ENCODE measurements at places on chromosomes 5 and 9.

DNA sequence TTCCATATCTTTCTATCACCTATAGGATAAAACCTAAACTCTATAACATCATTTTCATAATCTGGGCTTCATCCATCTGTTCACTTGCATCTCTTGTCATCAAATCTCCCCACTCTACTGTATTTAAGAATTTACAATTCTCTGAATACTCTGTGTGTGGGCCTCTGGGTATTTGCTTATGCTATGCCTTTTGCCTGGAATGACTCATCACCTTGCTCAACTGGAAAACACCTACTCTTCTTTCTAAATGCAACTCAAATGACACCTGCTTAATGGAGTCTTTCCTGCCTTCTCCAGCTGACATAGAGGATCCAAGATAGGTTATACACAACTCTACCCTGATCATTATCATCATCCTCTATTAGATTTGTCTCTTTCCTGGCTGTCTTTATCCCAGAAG is 421.7 kb downstream of the SPATA31D1 start:
- no peak for DNase-seq

DNA sequence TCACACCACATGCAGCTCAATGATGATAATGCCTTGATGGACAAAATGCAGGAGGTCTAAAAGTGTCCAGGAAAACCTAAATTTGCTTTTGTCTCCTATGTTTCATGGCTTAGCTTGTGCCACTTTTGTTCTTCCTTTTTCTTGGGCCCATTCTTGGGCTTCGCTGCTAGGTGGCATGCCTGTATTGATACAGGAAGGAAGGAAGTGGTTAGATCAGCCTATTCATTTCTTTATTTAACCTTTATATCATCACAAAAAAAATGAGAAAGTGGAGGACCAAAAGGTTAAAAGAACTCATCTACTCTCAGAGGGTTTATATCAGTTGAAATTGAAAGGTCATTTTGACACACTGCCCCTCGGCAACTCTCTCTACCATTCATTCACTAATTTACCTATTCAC is 260.2 kb downstream of the ARHGAP26 start:
- no peak for DNase-seq

- no peak for DNase-seq
Measured at GRCh38 chr5:159224471-159224870, 15.1 kb upstream of the RNF145 start.

DNA sequence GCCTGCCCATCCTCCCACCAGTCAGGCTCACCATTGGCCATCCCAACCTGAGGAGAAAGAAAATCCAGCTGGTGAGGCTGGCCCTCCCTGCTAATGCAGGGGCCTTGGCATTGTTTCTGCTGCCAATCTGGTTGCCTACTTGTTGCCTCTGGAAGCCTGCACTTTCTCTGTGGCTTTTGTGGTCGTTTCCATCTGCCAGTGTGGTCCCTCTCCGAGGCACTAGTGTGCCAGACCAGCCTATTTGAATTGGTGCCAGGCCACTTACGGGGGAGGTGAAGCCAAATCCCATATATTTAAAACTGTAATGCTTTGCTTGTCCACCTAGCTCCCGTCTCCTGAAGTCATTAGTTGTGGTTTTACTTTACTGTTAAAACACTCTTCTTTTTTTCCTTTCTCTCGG is 213.4 kb upstream of the ADAMTSL1 start:
- no peak for DNase-seq

- no peak for DNase-seq
Measured at GRCh38 chr9:86359151-86359879, 5.1 kb upstream of the TUT7 start.

DNA sequence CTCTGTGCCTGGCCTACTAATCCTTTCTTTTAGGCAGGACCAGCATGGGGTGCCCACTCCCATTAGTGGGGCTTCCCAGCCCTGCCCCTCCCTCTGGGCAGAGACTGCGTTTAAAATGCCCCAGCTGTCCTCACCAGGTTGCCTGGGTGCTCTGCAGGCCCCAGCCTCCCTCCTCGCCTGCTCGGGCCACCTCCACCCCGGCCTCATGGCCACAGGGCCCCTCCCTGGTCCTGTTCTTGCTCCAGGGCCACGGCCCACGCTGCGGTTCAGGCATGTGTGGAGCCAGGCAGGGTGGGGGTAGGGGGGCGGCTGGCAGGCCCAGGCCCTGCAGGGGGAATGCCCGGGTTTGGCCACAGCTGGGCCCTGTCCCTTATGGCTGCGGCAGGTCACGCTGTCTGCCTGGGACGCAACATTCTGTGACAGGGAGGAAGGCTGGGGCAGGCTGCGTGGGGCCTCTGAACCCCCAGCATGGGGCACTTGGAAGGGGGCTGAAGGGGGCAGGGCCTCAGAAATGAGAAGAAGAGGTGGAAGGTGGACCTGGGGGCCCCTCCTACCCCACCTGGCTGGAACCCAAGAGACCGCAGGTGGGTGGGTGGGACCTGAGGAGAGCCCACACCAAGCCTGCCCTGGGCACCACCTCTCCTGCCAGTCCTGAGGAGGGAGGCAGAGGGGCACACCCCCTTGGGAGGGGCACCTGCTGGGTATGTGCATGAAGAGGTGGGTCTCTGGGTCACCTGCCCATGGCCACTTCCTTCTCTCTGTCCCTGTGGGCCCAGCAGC is at the start of gene LCN12:
TSS of gene LCN12 (plus strand) at position 733 of the 780 bp plus-strand sequence. CDS start 55 bp downstream, outside the sequence.
- DNase-seq, result no peak

DNA sequence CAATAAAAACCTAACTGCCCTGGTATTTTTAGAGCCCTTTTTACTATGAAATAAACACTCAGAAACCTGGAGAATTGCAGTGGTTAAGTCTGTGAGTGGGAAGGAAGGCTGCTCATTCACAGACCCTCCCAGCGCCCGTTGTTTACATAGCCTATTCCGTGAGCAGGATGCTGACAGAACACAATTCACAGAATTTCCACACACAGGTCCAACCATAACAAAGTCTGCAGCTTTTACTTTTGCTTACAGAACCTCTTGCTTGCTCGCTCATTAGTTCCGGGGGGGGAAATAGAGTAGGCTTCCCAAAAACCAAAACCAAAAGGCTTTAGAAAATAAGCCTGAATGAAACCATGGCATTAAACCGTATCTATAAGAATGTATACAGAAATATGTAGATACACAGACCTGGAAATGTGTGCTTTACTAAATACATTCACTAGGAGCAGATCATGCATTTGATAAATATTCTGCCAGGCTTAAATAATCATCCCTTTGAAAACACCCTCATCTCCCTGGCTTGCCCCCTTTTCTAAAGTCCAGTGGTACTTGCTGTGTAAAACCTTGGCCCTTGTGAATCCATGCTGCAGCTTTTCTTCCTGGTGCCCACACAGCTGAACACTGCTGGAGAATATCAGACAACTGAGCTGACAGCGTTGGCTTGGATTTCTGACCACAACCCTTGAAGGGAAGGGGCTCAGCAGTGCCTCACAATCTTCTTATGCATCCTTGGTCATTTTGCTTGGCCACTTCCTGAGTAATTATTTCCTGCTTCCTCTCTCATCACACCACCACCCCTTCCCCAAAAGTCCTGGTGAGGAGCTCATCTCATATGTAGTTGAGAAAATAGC is 128.0 kb downstream of the FANCC start:
- DNase-seq, result no peak

DNA sequence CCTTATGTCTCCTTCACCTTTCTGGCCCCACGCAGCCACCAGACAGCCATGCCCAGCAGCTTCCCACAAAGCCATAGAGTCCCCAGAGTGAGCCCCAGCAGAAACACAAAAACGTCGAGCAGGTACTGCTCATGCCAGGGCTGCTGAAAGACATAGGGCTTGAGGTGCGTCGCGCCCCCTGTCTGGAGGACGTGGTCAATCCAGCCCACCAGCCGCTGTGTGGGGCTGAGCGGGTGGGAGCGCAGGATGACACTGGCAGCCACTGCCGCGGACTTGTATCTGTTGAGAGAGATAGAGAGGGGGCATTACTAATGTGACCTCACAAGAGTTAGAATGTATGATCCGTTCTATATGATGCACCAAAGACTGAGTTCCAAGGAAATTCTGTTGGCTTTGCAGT is 31.0 kb downstream of the UGT3A2 start:
- DNase-seq, result no peak

DNA sequence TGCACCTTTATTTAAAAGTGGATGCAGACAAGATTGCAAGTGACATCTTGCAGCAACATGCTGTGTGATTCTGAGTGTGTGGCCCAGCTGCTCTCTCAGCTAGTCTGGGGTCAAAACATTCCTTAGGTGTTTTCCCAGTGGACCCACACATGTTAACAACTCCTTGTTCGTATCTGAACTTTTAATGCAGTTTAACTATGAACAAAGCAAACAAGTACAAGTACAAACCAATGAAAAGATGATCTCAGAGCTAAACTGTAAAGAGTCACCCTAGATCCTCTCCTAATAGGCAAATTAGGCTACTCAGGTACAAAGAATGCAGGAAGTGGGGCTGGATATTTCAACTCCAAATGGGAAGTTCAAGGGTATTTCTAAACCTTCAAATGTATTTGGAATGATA is 108.4 kb downstream of the ENTREP1 start:
- DNase-seq, result no peak

- no peak for DNase-seq
Measured at GRCh38 chr5:112254303-112254702, 164.8 kb downstream of the EPB41L4A start.

DNA sequence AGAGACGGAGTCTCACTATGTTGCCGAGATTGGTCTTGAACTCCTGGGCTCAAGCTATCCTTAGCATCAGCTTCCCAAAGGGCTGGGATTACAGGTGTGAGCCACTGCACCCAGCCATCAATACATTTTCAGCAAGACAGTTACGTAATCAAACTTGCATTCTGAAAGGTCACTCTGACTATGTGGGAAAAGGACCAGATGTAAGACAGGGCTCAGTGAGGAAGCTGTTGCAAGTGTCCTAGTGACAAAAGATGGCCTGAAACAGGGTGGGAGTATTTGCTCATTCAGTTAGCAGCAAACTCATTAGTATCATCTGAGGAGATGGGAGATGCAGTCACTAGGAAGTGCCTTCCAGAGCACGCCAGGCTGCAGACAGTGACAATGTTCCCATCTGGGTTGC is 16.9 kb downstream of the MED27 start:
- no peak for DNase-seq

DNA sequence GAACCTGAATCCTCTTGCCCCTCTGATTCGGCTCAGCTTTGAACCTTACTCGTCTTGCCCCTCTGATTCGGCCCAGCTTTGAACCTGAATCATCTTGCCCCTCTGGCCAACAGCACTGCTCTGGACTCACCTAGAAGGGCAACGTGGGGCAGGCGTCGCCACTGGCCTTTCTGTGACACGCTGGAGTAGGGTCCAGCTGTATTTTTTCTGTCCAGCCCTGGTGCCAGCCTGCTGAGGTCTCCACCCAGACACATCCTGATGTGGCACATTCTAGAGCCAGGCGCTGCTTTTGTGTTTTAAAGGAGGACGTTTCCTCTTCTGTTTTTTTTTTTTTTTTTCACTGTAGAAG is 15.2 kb upstream of the CPEB4 start:
- DNase-seq, result no peak

DNA sequence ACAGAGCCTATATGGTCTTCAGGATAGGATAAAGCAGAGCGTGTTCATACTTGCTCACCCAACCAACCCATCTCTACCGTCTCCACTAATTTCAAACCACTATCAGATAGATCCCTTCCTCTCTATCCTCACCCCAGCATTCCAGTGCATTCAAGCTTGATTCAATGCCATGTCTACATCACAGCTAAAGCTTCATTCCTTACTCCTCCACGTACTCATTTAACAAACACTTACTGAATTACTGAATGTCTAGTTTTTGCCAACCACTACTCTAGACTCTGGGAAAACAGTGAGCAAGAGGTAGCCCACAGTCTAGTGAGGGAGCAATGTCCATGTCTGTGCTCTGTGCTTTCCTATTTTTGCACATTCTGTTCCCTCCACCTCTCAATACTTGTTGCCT is 163.5 kb upstream of the MSX2 start:
- no peak for DNase-seq

GRCh38 chr5:138287246-138287645 is 12.8 kb upstream of the GFRA3 start:
- DNase-seq, result no peak

DNA sequence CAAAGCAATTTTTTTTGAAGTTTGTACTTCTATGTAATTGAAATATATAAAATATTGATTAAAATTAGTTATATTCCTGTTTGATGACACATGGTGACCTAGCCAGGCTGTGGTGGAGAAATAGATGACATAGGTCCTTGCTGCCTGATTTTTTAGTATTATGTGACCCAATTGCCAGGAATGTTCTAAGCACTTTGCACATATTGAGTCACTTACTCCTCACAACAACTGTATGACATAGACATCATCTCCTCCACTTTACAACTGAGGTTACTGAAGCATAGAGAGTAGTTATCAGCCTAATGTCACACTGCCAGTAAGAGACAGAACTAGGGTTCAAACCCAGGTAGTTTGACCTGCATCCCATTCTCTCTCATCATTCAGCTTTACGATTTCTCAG is 26.2 kb upstream of the SNX18 start:
- no peak for DNase-seq

- DNase-seq, result no peak
Measured at GRCh38 chr9:89358376-89358916, 40.1 kb downstream of the SECISBP2 start.

GRCh38 chr5:91384671-91385430 is 1.7 kb upstream of the ARRDC3 start:
- no peak for DNase-seq

DNA sequence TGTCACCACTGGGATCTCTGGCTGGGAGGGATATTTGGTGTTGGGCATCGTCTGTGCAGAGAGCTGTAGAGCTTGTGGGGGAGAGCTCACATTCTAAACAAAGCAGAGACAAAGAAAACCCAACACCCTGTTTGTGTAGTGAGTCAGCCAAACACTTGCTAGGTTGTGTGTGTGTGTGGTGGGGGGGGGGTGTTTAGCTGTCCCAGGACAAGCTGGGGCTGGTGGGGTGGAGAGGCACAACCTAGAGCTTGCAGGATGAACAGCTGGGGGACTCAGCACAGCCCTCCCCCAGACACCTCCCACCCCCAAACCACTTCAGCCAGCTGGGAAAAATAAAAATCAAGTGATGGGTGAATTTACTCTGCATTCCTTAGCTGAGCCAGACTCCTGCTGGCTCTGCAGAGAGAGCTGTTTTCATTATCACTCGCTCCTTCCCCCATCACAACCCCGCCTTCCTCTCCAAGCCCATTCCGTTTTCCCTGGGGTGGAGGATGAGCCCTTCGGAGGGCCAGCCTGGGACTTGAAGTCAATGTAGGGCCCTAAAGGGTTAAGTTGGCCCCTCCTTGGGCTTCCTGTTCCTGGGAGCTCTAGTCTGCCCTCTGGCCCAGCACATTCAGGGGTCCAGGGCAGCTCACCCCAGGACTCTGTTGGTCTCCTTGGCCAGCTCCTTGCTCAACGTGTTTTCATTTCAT is 2.6 kb downstream of the OLFML2A start:
- peak; percentile 57 for DNase-seq

- no peak for DNase-seq
Measured at GRCh38 chr9:123282362-123283047, 14.1 kb upstream of the STRBP start.

GRCh38 chr5:59021286-59021673 is 438.4 kb downstream of the RAB3C start:
- DNase-seq, result no peak

DNA sequence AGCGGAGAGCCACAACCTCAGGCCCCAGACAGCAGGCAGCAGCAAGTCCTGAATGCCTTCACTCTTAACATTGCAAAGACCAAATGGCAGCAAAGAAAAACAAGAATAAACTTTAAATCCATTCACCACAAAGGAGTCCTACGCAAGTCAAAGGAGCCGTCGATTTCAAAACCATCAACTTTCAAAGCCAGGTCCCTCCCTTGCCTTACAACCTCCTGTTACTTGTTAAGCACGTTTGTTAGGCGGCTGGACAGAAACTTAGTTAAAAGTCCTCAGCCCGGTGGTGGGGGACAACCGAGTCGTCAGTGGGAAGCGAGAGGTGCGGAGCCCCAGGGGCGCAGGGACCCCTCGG is 938 bp downstream of the LPAR1 start:
- DNase-seq, result no peak

GRCh38 chr9:129675620-129676019 is 10.2 kb downstream of the PRRX2 start:
- DNase-seq, result no peak

Measured in type B pancreatic cell (in vitro differentiated cells).